ENCODE measurements at places on chromosomes 7 and 10.
A peak's percentile ranks its signal among the peaks of the same experiment; 100 is the strongest.

DNA sequence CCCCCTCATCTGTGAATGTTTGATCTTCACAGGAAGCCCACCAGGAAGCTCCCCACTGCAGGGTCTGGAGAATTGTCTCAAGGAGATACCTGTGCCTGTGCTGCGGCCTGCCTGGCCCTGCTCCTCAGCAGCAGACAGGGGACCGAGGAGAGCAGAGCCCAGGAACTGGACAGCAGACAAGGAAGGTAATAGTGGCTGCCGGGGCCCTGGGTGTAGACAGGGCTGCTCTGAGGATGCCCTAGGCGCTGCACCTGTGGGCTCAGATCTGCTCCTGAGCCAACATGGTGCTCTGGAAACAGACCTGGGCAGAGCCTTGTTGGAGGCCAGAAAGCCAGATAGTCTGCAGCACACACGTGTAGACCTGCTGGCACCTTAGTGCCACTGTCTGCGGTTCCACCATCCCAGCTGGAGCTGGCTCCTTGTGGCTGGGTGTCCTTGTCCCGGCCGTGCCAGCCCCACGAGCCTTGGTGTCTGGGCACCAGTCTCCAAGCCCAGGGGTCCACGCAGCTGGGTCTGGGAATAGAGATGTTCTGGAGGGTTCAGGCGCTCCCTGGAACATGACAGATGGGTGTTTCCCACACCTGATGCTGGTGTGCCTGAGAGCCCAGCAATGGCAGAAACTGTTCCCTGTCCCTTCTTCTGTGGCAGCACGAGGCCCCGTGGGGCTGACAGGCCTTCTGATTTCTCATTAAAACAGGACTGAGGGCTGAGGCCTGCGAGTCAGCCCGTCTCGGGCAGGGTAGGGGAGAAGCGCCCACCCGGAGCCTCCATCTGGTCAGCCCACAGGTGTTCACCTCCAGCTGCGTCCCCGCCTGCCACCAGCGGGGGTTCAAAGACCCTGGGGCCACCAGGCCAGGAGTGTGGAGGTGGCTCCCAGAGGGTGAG is 44.7 kb downstream of the ZNF467 start:
- no peak for DNase-seq

DNA sequence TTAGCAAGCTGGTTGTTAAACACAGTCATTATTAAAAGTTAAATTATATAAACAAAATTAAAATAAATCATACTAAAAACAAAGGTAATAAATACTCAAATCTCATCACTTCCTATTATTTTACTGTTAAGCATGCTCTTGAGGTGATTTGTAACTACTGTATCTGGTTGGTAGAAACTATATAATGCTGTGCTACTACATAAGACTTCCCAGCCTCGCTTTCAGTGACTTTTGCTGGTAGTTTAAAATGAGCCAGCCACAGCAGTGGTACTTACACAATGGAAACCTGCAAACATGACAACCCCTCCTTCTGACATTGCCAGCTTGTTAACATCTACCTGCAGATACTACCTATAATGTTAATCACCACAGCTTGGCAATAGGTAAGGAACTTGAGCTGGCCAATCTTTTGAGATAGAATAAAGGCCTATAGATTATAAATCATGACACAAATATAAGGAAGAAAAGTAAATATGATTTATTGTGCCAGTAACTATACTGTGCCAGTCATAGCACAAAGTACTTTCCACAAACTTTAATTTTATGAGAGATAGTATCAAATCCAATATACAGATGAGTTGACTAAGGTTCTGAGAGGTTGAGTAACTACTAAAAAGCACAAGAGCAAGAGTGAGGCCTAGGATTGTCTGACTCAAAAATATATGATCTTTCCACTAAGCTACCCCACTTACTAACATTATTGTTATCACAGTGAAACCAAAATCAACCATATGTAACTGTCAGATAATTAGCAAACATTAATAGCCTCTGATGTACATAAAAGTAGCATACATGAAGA is 181.1 kb upstream of the ASAH2 start:
- DNase-seq: no peak

DNA sequence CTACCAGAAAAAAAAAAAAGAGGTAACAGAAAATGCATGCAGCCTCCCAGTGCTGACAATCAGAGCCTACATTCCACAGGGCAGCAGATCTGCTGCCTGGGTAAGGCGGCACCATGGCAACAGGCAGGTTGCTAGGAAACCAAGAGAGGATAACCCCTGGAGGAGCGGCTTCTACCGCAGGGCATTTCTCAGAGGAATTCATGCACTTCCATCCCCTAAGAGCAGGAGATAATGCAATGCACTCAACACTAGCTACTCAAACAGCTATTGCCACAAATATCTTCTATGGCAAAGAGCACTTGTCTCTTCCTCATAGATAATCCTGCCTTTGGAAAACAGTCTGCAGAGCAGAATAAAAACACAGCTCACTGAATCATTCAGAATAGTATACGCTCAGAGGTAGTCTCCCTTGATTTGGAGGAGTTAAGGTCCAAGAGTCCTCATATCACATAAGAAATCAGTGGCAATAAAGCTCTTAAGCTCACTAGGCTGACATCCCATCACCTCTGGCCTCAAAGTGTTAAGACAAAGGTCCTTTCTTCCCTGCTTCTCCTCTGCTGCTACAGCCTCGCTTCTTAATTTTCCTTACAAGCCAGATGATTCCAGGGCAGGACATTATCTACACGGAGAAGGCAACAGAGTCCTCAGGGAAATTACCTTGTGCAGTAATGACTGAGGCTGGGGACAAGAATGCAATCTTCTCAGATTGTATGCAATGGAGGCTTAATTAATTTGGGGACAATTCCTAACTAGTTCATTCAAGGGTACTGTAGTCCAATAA is 10.7 kb downstream of the PSAP start:
- no peak for DNase-seq

- no peak for DNase-seq
Measured at GRCh38 chr7:108225531-108226181, 95.5 kb upstream of the LAMB4 start.

GRCh38 chr7:121076350-121077164 is 88.0 kb downstream of the CPED1 start:
- DNase-seq: no peak

DNA sequence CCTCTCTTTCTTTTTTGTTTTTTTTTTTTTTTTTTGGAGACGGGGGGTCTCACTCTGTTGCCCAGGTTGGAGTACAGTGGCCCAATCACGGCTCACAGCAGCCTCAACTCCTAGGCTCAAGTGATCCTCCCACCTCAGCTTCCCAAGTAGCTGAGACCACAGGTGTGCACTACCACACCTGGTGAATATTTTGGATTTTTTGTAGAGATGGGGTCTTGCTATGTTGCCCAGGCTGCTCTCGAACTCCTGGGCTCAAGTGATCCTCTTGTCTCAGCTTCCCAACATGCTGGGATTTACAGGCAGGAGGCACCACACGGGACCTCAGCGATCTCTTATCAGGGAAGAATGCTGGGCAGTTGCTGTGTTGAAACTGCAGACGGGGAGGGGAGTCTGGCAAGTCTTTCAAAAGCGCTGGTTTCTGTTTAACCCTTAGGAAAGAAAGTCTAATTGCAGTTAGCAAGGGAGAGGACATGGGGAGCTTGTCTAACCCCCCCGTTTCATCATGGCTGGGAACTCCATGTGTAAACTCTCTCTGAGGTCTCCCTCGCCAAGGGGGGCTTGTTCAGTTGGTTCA is 39.6 kb upstream of the LMTK2 start:
- no peak for DNase-seq

GRCh38 chr7:44767912-44768627 is 19.4 kb downstream of the ZMIZ2 start:
- DNase-seq: no peak

- DNase-seq: no peak
Measured at GRCh38 chr10:25522946-25523608, 348.3 kb downstream of the GPR158 start.

DNA sequence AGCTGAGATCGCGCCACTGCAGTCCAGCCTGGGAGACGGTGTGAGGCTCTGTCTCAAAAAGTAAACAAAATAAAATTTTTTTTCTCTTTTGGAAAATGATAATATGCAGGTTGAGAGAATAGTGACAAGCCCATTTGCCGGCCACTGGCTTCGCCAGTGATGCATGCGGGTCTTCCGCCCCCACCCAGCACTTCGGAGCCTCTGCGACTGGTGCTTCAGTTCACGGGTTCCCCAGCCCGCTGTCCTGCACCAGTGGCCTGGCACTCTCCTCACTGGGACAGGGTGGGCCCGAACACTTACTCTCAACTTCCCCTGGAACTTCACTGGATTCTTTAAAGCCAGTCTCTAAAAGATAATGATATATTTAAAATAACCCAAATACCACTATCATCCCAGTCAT is 2.7 kb downstream of the SUN1 start:
- DNase-seq: no peak

GRCh38 chr10:23981520-23982309 is 227.2 kb upstream of the KIAA1217 start:
- DNase-seq: no peak

- DNase-seq: no peak
Measured at GRCh38 chr7:64098-64915, 128.1 kb upstream of the FAM20C start.

DNA sequence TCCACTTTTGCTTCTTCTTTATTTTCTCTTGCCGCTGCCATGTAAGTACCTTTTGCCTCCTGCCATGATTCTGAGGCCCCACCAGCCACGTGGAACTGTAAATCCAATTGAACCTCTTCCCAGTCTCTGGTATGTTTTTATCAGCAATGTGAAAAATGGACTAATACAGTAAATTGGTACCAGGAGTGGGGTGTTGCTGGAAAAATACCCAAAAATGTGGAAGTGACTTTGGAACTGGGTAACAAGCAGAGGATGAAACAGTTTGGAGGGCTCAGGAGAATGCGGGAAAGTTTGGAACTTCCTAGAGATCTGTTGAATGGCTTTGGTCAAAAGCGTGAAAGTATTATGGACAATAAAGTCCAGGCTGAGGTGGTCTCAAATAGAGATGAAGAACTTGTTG is 670.3 kb upstream of the ZWINT start:
- no peak for DNase-seq

DNA sequence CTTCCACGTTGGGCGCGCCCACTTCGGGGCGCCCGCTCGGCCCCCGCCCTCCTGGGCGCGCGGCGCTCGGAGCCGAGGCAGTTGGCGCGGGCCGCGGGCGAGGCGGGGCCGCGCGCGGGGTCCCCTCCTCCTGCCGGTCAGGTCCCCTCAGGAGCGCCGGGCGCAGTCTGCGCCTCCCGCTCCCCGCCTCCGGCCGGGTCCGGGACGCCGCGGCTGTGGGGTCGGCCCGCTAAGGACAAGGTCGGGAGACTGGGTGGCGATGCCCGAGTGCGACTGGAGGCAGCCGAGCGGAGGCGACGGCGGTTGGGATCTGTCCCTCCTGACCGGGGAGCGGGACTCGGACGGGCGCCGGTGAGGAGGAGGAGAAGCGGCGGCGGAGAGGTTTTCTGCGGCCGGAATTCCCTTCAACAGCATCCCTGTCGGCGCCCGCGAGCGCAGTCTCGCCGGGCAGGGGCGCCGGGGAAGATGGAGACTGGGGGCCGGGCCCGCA is at the start of gene ATRNL1:
Gene ATRNL1 (plus strand): TSS at position 80 of the 490 bp plus-strand sequence. CDS start 386 bp downstream, at position 466.
- DNase-seq: no peak

- no peak for DNase-seq
Measured at GRCh38 chr7:84200859-84201258, 6.3 kb upstream of the SEMA3A start.

- DNase-seq: no peak
Measured at GRCh38 chr7:141864765-141865447, 23.6 kb upstream of the PRSS37 start.

DNA sequence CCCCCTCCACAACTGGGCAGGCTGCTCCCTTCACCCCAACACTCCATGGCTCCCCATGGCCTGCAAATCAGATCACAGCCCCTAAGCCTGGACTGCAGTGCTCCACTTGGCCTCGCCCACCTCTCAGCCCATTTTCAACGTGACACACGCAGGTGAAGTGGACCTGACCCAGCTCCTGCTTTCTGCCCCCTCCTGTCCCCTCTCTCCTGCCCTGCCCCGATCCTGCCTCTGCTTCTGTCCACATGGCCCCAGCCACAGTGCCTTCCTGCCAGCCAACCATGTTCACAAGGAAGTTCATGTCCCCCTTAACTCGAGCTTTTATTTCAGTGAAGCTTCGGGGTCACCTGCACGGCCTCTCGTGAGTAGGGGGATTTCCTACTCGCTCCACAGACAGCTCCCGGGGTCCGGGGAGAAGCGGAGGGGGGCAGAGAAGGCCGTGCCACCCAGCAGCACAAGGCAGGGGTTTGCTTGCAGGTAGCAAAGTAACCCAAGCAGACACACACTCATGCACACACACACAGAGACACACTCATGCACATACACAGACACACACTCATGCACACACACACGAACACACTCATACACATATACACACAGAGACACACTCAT is 537.5 kb downstream of the DNAJB6 start:
- DNase-seq: no peak

DNA sequence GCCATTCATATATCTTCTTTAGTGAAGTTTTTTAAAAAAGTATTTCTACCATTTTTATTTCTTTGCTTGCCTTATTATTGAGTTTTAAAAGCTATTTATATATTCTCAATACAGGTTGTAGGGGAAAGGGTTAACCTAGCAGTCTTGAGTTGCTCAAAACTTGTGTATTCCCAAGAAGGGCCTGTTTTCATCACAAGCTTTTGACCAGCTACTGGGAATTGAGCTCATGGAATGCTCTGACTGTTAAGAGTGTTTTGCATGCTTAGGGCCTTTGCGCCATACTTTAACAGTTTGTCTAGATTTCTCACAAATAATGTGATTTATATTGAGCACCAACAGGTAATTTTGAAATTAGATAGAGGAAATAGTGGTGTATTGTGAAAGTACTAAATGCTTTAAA is 72.0 kb upstream of the CALCR start:
- DNase-seq: no peak

DNA sequence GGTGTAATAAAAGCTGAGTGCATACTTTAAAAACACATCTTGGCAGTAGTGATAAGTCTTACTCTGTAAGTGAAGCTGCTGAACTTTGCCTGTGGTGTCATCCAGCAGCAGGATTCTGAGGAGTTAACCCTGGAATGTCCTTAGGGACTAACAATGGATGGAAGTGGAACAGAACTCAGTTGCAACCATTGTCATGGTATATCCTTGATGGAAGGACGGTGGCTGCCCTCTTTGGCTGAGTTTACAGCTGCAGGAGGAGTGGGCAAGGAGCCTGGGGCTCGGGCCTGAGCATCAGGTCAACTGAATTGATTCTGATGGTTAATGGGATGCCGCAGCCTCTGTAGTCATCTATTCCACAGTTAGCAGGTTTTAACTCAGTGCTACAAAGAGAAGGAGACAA is 56.2 kb downstream of the MRC1 start:
- DNase-seq: no peak

- no peak for DNase-seq
Measured at GRCh38 chr7:46123-46829, 146.1 kb upstream of the FAM20C start.

DNA sequence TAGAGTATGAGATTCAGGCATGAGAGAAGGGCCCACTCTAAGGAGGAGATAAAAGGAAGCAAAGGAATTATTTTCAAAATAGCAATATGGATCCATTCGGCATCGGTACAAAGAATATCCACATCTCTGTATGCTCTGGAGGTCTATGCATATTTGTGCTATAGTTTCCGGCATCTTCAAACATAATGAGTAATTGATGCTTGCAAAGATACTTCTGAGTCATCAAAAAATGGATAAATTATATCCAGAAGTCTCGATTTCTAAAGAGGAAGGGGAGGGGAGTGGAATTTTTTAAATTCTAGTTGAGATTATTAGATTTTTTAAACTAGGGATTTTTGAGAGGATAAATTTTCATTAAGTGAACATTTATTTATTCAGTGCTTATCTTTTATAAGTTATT is 72.9 kb upstream of the KIAA1217 start:
- DNase-seq: no peak

GRCh38 chr10:35635576-35635975 is 6.5 kb downstream of the FZD8 start:
- peak; percentile 9 for DNase-seq

GRCh38 chr7:82049891-82050533 is 280.2 kb upstream of the HGF start:
- DNase-seq: no peak

Measured in effector CD4-positive, alpha-beta T cell (primary cell).